Fibroblast of gingiva (primary cell): ENCODE measurements at places on chromosomes 13 and 19.

DNA sequence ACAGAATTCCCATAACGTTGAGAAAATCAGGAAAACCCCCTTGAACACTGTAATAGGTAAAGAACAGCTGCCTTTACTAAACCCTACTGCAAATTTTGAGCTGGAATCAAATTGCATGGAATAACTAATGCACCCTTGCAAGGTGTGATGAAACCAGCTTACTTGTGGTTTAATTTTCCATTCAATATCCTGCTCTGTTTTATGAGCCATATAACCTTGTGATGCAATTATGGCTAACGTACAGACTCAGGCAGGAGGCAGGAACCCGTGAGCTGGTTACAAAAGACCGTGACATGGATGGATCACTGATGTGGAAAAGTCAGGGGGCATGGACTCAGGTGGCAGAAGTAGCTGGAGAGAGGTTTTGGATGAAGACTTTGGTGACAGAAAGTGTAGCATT lies 438.6 kb downstream of the COG6 start:
- DNase-seq = no peak

DNA sequence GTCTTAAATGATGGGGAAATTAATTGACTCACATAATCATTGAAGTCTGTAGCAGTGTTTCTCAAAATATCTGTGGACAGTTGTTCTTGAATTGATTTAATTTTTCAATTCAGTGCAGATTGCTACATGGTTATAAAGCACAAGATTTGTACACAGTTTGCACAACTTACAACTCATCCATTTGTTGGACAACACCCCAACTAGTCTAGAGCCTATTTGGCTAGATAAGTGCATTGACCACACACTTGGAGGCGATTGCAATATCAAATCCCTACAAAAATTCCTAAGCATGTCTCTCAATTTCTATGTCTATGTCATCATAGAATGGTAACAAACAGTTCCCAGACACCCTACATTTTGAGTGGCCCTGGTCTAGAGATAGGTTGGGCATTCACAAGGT lies 48.0 kb upstream of the IPO5 start:
- DNase-seq = peak; percentile 58

DNA sequence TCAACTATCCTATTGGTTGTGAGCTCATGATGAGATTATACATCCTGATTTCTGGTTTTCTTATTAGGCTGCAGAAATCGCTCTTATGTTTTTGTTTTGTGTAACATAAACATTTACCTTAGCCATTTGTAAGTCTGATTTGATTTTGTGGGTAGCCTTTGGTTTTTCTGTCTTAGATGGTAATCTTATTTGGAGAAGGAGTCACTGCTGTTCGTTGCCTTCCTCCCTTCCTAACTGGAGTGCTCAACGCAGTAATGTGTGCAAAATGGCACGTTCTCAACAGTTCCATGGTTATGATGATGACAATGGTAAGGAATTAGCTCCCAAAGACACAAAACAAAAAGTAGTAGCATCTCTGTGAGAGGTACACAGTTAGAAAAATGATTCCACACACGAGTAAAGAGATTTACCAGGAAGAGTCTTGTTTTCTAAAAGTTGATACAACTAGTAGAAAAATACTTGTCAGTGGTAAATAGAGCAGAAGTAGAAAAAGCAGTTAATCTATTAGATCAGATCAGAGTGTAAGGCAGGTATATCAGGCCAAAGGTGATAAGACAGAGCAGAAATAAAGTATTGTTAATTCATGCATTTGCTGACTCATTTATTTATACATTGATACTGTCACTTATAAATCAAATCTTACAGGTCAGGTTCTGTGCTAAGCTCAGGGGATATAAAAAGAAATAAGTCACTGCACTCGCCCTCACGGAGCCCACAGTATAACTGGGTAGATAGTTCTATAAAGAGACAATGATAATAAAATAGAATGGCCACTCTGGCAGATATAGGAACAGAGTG lies 270.0 kb downstream of the NALCN start:
- DNase-seq = no peak

DNA sequence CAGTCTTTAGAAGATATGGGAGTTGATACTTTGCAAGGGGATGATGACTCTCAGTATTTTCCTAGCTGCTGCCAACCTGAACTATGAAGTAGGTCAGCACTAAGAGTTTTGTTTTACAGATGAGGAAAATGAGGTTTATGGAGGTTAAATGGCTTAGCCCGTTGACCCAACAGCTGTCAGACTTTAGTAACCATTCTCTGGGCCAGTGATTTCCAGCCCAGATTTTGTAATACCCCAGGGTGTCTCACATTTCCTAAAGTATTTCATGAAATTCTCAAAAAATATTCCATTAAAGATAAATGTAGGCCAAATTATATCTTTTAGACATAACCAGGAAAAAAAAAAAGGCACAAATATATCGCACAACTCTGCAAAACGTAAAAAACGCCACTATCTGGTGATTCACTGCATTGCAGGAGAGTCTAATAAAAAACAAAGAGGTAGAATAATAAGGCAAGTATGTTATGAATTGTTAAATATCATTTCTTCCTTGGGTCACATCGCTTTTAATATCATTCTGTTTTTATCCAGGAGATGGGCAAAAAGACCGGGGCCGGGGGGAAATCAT lies 112.5 kb downstream of the DACH1 start:
- DNase-seq = peak; percentile 75

- DNase-seq = no peak
Measured at GRCh38 chr19:35774274-35775045, 904 bp upstream of the ARHGAP33 start.

GRCh38 chr13:26095338-26095737 lies 43.5 kb upstream of the SHISA2 start:
- no peak for DNase-seq

- DNase-seq = no peak
Measured at GRCh38 chr13:24212254-24212653, 51.7 kb downstream of the SPATA13 start.

GRCh38 chr13:97559981-97560380 lies 126.0 kb downstream of the RAP2A start:
- DNase-seq = no peak

DNA sequence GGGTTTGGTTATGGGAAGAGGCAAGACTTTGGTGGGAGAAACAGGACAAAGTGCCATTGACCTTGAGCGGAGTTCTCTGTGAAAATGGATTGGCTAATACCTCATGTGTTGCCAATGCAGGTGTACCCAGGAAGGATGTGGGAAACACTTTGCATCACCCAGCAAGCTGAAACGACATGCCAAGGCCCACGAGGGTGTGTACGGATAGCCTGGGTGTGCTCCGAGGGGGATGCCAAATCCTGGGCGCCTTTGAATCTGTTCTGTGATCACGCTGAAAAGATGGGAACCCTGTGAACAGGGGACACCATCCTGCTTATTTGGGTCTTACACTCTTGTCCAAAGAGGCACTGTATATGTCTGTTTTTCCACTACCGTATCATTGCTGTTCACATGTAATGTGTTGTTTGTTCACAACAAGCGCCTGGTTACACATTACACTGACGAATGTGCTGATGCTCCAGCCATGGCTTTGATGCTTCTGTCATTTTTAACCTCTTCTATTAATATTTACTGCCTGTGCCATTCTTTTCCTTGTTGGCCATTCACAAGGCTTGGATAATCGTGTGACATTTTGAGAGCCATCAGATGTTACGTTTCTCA lies 8.3 kb downstream of the GTF3A start:
- DNase-seq = no peak

GRCh38 chr13:57653229-57653989 lies 21.9 kb downstream of the PCDH17 start:
- no peak for DNase-seq

DNA sequence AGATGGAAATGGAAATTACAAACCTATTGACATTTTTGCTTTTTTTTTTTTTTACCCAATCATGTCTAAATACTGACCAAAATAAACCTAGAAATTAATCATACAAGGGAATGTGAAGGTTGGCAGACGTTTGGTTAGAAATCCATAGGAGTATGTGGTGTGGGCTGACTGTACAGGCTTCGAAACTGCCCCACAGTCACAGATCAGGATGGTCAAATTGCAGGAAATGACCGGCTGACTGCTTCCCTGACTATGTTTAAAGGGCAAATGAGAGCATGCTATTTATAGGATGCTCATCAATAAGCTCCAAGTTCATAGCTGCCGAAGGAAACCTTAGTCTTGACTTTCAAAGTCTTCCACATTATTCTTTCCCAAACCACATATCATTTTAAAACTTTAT lies 118.4 kb downstream of the COG6 start:
- DNase-seq = peak; percentile 76

DNA sequence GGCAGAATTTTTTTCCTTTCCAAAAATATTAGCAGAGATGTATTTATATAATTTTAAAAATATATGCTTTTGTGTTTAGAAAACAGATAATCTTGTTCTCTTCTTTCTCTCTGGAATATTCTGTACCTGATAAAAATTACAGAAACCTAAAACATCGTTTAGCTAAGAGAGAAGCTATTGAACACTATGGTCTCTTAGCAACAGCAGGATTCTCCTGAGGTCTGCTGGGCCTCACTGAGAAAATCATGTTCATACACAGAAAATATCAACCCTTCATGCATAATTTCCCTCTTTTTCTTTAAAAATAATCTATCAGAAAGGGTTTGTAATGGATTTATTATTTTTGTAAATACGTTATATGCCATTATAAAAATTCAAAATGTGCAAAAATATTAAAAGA lies 242.2 kb downstream of the DCLK1 start:
- no peak for DNase-seq

- DNase-seq = no peak
Measured at GRCh38 chr19:2239173-2239572, 2.5 kb downstream of the SF3A2 start.

- no peak for DNase-seq
Measured at GRCh38 chr19:2574971-2575630, 99.2 kb downstream of the GADD45B start.

DNA sequence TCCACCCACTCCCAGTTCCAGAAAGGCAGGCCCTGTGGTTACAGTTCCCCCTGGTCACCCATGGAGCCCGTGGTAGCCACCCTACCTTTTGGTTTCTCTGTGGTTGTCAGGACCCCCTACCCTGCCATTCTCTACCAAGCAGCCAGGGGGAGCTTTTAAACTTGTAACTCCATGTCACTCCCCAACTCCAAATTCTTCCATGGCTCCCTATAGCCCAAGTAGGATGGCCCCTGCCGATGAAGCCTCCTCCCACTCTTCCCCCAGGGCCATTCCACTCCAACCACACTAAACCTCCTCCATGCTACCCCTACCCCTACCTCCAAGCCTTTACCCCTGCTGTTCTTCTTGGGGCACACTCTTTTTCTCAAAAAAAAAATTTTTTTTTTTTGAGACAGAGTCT lies 2.2 kb downstream of the S1PR2 start:
- DNase-seq = peak; percentile 34

- DNase-seq = peak; percentile 49
Measured at GRCh38 chr19:48836089-48837017, at the start of gene HSD17B14. TSS of gene HSD17B14 (minus strand) at chr19:48836491. CDS start at chr19:48836411, 80 bp downstream.

DNA sequence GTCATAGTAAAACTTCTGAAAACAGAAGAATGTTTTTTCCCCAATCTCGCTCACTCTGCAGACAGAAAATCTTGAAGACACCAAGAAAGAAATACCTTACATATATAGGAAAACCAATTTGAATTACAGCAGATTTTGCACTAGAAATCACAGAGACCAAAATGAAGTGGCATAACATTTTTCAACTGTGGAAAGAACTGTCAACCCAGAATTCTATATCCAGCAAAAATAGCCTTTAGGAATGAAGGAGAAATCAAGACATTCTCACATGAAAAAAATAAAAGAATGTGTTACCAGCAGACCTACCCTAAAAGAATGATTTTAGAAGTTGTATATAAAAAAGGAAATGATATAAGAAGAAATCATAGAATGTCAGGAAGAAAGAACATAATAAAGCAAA lies 28.7 kb downstream of the CCDC122 start:
- DNase-seq = no peak

DNA sequence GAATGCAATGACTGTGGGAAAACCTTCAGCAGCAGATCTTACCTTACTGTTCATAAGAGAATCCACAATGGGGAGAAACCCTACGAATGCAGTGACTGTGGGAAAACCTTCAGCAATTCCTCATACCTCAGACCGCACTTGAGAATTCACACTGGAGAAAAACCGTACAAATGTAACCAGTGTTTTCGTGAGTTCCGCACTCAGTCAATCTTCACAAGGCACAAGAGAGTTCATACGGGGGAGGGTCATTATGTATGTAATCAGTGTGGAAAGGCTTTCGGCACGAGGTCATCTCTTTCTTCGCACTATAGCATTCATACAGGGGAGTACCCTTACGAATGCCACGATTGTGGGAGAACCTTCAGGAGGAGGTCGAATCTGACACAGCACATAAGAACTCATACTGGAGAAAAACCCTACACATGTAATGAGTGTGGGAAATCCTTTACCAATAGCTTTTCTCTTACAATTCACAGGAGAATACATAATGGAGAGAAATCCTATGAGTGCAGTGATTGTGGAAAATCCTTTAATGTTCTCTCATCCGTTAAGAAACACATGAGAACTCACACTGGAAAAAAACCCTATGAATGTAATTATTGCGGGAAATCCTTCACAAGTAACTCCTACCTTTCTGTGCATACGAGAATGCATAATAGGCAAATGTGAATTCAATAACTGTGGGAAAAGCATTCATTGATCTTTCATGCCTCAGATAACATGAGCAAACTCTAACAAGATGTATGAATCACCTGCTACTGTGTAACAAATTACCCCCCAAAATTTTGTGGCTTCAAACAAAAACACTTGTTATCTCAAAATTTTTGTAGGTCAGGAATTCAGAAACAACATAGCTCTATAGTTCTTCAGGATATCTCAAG lies 13.8 kb downstream of the ZNF557 start:
- peak; percentile 32 for DNase-seq

DNA sequence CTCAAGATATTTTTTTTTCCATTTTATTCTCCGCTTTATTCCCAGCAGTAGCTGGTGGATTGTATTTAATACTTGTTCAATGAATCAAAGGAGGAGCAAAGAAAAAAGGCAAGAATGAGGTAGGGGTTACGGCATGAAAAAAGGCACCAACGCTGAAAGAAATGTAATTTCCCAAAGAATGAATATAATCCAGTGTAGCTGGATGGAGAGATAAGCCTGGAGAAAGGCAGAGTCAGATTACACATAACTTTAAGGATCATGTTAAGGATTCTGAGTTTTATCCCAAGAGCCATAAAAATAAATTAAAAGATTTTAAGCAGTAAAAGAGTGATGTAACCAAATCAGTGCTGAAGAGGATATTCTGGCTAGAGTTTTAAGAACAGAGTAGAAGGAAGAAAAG lies 67.7 kb downstream of the RBM26 start:
- DNase-seq = no peak

- DNase-seq = no peak
Measured at GRCh38 chr19:29485293-29485692, 40.5 kb upstream of the VSTM2B start.

GRCh38 chr13:75196147-75196837 lies 285.7 kb downstream of the TBC1D4 start:
- peak; percentile 98 for DNase-seq

GRCh38 chr19:15437355-15438123 lies 12.2 kb downstream of the WIZ start:
- peak; percentile 40 for DNase-seq

GRCh38 chr19:11418549-11419506 lies at the start of gene RGL3:
TSS of gene RGL3 (minus strand) at chr19:11419314. CDS start at chr19:11419278, 36 bp downstream.
- DNase-seq = no peak
